ENCODE measurements at places on chromosomes 2 and 18.

GRCh38 chr2:197235711-197236110 lies 74.9 kb downstream of the ANKRD44 start:
- H3K4me1 ChIP-seq: peaks cover 72% of the 10 kb centered on the region
- no peaks in the 10 kb centered on the region for H3K36me3 ChIP-seq
- peak overlapping the region; percentile 79 for H3K27ac ChIP-seq
- no peaks in the 10 kb centered on the region for H3K27me3 ChIP-seq

- DNase-seq: no peak
- no peaks in the 10 kb centered on the region for H3K36me3 ChIP-seq
- H3K27ac ChIP-seq: no peak overlapping the region
Measured at GRCh38 chr18:67589325-67589724, 72.8 kb upstream of the DSEL start.

DNA sequence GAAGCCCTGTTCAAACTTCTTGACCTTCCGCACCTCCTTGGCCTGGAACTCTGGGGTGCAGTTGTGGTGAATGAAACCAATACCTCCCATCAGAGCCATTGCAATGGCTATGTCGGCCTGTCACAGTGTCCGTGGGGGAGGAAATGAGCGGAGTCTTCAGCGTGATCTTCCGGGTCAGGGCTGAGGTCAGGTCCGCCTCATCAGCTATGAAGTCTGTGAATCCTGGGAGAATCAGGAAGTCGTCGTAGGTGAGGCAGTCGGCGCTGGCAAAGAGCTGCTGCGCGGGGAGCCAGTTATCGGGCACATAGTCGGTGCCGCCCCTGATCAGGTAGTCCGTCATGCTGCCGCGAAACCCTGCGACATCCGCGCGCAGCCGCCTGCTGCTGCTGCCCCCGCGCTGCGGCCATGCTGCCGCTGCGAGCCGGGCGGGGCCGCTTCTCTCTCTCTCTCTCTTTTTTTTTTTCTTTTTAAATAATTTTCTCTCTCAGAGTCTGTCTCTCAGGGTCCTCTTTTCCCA lies 154.1 kb upstream of the ZSWIM2 start:
- H3K27me3 ChIP-seq: no peaks in the 10 kb centered on the region
- no peak overlapping the region for H3K4me3 ChIP-seq
- no peak overlapping the region for H3K27ac ChIP-seq
- no peak for DNase-seq
- H3K4me1 ChIP-seq: no peaks in the 10 kb centered on the region
- no peaks in the 10 kb centered on the region for H3K36me3 ChIP-seq

GRCh38 chr2:6692056-6692455 lies 173.7 kb downstream of the CMPK2 start:
- DNase-seq: no peak
- H3K27ac ChIP-seq: no peak overlapping the region
- H3K4me1 ChIP-seq: no peaks in the 10 kb centered on the region
- H3K4me3 ChIP-seq: no peak overlapping the region
- H3K36me3 ChIP-seq: no peaks in the 10 kb centered on the region
- H3K27me3 ChIP-seq: no peaks in the 10 kb centered on the region

GRCh38 chr18:49273241-49273880 lies 187.1 kb downstream of the DYM start:
- H3K4me1 ChIP-seq: no peaks in the 10 kb centered on the region
- H3K27ac ChIP-seq: no peak overlapping the region
- no peak overlapping the region for H3K4me3 ChIP-seq
- H3K36me3 ChIP-seq: peaks cover 10% of the 10 kb centered on the region
- no peak for DNase-seq

GRCh38 chr2:109085912-109086742 lies 42.9 kb upstream of the SH3RF3 start:
- H3K27ac ChIP-seq: no peak overlapping the region
- no peaks in the 10 kb centered on the region for H3K36me3 ChIP-seq
- no peak for DNase-seq
- H3K4me3 ChIP-seq: no peak overlapping the region
- no peaks in the 10 kb centered on the region for H3K27me3 ChIP-seq

DNA sequence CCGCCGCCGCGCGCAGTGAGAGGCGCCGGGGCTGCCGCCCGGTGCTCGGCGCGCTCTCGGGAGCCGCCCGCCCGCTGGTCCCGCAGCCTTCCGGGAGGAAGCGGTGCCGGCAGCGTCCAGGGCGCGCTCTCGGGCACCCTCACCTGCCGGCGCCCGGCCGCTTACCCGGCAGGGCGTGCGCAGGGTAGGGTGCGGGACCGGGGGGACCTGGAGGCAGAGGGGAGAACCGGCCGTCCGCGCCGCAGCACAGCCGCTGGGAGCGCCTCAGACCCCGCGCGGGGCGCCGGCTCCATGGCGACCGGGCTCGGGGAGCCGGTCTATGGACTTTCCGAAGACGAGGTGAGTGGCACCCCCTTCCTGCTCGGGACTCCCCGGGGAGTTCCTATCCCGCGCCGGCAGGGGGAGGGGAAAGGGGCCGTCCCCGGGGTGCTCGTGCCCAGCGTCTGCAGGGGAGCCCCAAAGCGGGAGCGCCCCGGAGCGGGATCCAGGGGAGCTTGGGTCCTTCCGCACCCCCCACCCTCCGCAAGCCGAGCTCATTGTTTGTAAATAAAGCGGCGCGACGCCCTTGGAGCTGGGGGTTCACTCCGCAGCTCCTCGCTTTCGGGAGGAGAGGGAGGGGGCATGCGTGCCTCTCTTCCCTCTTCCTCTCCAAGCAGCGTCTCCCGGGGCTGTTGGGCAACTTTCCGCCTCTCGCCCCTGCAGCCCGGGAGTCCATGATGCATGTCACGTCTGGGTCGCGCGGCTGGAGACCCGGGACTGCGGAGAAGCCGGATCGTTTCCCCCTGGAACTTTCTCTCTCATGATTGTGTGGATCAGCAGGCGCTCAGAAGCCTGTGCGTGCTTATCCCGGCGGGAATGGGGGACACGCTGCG lies 580 bp downstream of the NEDD4L start:
- H3K36me3 ChIP-seq: no peaks in the 10 kb centered on the region
- H3K27me3 ChIP-seq: peaks cover 4% of the 10 kb centered on the region
- H3K4me3 ChIP-seq: peak overlapping the region; percentile 74
- DNase-seq: peak; percentile 19
- peaks cover 9% of the 10 kb centered on the region for H3K4me1 ChIP-seq

DNA sequence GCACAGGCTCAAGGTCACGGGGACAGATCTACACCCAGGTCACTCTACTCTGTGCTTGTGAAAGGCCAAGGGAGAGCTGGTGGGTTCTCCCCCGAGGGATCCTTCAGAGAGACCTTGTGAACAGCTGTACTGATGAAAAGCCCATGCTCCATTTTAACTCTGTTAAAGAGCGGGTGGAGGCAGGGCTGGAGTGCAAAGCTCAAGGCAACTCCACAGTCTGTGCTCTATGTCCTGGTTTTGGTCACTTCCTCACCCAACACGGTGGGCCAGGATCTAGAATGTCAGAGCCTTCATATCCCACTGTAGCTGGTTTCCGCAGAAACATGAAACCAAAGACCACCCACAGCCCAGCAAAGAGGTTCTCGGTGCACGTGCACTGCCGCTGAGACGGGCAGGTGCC lies 177.1 kb downstream of the LAMA1 start:
- no peaks in the 10 kb centered on the region for H3K27me3 ChIP-seq
- DNase-seq: no peak
- no peaks in the 10 kb centered on the region for H3K36me3 ChIP-seq
- H3K4me1 ChIP-seq: no peaks in the 10 kb centered on the region

- H3K36me3 ChIP-seq: no peaks in the 10 kb centered on the region
- no peak for DNase-seq
- H3K4me1 ChIP-seq: no peaks in the 10 kb centered on the region
Measured at GRCh38 chr2:20494241-20494640, 47.4 kb downstream of the RHOB start.

- DNase-seq: no peak
- H3K4me3 ChIP-seq: no peak overlapping the region
- peaks cover 75% of the 10 kb centered on the region for H3K36me3 ChIP-seq
- peak overlapping the region; percentile 25 for H3K27ac ChIP-seq
Measured at GRCh38 chr2:85628658-85629057, 12.7 kb downstream of the USP39 start.

GRCh38 chr2:203989521-203989920 lies 53.0 kb downstream of the ICOS start:
- no peaks in the 10 kb centered on the region for H3K27me3 ChIP-seq
- no peak overlapping the region for H3K27ac ChIP-seq
- H3K4me3 ChIP-seq: no peak overlapping the region
- DNase-seq: no peak

DNA sequence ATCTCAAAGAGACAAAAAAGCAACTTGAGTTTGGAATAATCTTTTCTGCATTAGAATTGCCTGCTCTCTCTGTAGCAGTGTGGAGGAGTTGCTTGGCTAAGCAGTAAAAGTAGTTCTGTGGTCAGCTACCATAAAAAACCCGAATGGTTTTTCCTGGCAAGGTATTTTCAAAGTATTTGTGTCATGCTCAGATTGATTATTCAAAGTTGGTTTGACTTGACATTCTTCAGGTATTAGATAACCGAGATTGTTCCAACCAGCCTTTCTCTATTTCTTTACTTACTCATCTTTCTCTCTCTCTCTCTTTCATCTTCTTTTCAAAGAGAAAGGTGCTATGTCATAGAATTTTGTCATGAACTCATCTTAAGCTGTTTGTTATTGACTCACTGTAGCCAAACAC lies 404.9 kb downstream of the CPS1 start:
- no peaks in the 10 kb centered on the region for H3K27me3 ChIP-seq
- DNase-seq: no peak
- no peaks in the 10 kb centered on the region for H3K36me3 ChIP-seq
- H3K4me3 ChIP-seq: no peak overlapping the region
- no peak overlapping the region for H3K27ac ChIP-seq
- H3K4me1 ChIP-seq: no peaks in the 10 kb centered on the region

- no peaks in the 10 kb centered on the region for H3K27me3 ChIP-seq
- no peaks in the 10 kb centered on the region for H3K4me1 ChIP-seq
- DNase-seq: no peak
- H3K4me3 ChIP-seq: no peak overlapping the region
- H3K36me3 ChIP-seq: no peaks in the 10 kb centered on the region
Measured at GRCh38 chr2:42922790-42923579, 130.6 kb upstream of the HAAO start.

DNA sequence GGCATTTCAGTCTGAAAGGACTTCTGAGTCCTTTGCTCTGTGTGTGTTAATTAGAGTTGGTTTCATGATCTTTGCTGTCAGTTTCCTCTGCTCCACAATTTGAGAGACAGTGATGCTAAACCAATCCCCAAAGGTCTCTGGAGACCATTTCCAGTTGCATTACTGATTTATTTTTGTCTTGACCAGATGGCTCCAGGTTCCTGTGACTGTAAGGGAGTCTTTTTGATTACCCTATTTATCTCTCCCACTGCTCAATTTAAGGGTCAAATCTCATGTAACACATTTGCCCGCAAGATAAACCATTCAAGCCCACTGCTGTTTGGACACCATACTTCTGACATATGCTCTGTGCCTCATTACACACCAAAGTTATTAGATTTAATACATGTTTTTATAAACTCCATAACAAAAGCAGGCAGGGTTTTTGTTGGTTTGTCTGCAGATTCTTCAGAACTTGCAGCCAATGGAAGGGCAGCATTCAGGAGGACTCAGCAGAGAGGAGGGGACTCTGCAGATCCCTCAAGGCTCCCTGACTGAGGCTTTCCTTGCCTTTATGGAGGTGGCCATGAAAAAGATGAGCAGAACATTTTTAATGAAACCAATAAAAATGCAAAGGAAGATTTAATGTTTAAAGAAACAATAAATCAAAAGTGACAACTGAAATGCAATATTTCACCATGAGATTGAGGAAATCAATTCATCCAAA lies 889.3 kb upstream of the CELF4 start:
- no peaks in the 10 kb centered on the region for H3K4me1 ChIP-seq
- H3K27ac ChIP-seq: no peak overlapping the region
- DNase-seq: no peak
- H3K36me3 ChIP-seq: no peaks in the 10 kb centered on the region
- no peaks in the 10 kb centered on the region for H3K27me3 ChIP-seq

- H3K4me3 ChIP-seq: peak within 1 kb of the TSS; percentile 69
- H3K27ac ChIP-seq: peak within 1 kb of the TSS; percentile 99
- peak; percentile 100 for DNase-seq
- H3K27me3 ChIP-seq: no peaks in the 10 kb centered on the region
Measured at GRCh38 chr2:74458132-74458937, at the start of gene WBP1. TSS of gene WBP1 (plus strand) at chr2:74458438. CDS start at chr2:74458603, 165 bp downstream.

- no peaks in the 10 kb centered on the region for H3K27me3 ChIP-seq
- H3K36me3 ChIP-seq: no peaks in the 10 kb centered on the region
- no peaks in the 10 kb centered on the region for H3K4me1 ChIP-seq
- H3K4me3 ChIP-seq: no peak overlapping the region
Measured at GRCh38 chr18:7417727-7418126, 149.4 kb upstream of the PTPRM start.

GRCh38 chr2:239064253-239064652 lies 216.4 kb downstream of the TWIST2 start:
- DNase-seq: no peak
- H3K4me1 ChIP-seq: no peaks in the 10 kb centered on the region
- no peak overlapping the region for H3K4me3 ChIP-seq
- peaks cover 77% of the 10 kb centered on the region for H3K36me3 ChIP-seq
- H3K27me3 ChIP-seq: no peaks in the 10 kb centered on the region

DNA sequence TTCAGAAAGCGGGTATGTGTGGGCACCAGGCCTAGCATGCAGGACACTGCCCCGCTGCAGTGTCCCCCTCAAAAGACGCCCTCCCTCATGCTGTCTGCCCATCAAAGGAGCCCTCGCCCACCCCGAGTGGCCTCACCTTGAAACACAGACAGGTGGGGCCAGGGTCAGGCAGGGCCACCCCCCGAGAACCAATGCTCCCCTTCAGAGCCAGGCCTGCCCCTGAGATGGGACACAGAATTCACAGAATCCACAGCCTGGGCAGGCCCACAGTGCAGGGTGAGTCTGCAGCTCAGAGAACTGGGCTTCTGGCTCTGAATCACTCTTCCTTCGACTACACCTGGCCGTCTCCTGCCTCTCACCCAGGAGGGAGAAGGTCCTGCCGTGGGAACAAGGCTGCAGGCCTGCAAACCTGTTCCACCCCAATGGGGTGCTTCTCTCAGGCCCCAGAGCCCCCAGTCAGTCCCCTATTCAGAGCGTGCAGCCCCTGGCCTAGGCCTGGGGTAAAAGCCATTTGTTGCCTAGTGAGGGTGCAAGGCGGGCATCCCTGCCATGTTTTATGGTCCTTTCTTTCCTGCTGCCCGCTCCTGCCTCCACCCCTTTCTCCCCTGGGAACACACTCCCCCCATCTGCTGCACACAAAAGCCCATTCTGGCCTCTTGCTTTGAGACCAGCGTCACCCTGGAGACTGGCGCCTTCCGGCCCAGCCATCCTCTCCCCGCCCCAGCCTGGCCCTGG lies 11.3 kb upstream of the ARHGEF4 start:
- H3K27ac ChIP-seq: no peak overlapping the region
- H3K4me3 ChIP-seq: no peak overlapping the region
- H3K27me3 ChIP-seq: no peaks in the 10 kb centered on the region
- H3K36me3 ChIP-seq: no peaks in the 10 kb centered on the region
- no peak for DNase-seq

DNA sequence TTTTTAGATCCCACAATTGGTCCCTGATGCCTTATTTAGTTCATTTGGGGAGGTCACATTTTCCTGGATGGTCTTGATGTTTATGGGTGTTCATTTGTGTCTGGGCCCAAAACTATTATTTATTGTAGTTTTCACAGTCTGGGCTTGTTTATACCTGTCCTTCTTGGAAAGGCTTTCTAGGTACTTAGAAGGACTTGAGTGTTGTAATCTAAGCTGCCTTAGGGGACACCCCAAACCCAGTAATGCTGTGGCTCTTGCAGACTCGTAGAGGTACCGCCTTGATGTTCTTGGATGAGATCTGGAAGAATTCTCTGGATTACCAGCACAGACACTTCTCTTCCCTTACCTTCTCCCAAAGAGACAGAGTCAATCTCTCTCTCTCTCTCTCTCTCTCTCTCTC lies 25.0 kb upstream of the ITSN2 start:
- DNase-seq: no peak
- H3K27me3 ChIP-seq: no peaks in the 10 kb centered on the region
- no peaks in the 10 kb centered on the region for H3K36me3 ChIP-seq
- H3K4me3 ChIP-seq: no peak overlapping the region
